Erythroblast (primary cell): ENCODE measurements at places on chromosomes 16 and 17.

GRCh38 chr17:27296428-27296979 lies 2.6 kb downstream of the WSB1 start:
- DNase-seq, result peak; percentile 32

DNA sequence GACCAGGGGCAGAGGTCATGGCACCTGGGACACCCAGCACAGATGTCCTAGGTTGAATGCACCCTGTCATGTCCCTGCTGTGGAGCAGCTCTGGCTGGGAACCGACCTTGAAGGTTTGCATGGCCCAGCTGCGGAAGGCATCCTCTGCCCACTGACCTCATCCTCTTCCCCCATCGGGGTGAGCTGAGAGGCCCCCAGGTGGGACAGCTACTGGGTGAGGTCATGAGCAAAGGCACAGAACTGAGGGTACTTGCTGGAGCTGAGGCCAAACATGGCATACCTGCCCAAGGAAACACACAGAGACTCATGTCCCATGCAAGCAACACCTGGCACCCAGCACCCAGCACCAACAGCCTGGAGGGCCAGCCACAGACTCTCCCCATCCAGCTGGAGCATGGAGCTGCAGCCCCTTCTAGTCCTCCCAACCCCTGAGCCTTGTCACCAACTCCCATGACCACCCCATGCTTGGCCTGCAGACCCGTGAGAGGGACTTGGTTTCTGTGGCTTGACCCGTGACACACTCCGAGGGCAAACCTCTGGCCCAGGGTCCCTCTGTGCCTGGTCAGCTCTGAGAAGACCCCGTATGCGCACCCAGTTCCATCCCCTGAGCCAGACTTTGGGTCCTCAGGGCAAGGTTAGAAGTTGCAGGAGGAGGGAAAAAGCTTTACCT lies 33.1 kb downstream of the LGALS9 start:
- DNase-seq, result no peak

GRCh38 chr16:59044616-59045015 lies 310.5 kb upstream of the GOT2 start:
- DNase-seq, result no peak

DNA sequence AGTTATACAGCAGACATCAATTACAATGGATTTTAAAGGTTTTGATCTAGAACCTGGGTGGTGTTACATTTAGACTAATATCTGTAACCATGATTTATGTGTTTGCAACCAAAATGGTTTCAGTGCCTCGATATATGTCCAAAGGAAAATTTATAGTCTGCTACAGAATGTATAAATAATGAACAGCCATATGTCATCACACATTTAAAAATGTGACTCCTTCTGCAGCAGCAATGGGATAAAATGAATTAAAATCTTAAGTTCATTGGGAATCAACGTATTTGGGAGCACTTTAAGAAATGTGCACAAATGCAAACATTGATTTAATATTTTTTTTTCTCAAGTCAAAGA lies 610.2 kb downstream of the TMEM114 start:
- no peak for DNase-seq

GRCh38 chr17:51904379-51904778 lies 254.1 kb downstream of the CA10 start:
- DNase-seq, result no peak

- peak; percentile 20 for DNase-seq
Observed at GRCh38 chr16:16861546-16861945, 482.6 kb downstream of the NPIPA7 start.

DNA sequence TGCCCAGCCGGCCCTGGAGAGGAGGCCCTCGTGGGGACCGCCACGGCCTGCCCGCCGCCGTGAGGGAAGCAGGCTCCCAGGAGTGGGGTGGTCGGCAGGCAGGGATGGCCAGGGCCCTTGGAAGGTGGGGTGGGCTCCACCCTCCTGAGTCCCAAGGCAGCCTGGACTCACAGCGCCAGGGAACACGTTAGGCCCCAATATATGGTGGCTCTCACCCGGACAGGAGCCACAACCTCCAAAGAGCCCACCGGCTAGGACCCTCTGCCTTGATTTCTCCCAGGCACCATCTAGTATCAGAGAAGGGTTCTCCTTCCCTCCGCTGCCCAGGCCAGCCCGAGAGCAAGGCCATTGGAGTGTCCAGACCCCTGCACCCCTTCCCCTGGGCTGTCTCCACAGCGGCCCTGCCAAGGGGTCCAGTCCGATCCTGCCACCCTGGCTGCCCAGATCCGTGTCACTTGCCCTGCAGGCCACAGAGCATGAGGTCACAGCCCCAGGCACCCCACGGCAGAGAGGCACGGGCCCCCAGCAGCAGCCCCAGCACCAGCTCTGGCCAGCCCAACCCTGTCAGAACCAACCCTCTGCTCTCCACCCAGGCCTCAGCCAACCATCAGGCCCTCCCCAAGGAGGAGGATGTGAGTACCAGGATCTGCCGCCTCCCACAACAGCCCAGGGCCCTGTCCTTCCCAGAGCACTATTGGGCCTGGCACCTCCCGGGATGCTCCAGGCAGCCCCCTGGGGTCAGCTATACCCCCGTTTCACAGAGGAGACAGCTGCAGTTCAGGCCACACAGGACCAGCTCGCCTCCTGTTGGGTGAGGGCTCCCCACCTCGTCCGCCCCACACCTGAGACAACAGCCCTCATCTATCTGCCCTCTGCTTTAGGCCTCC lies 1.1 kb upstream of the AXIN1 start:
- DNase-seq, result no peak

GRCh38 chr17:31497994-31498826 lies 106.7 kb downstream of the RAB11FIP4 start:
- no peak for DNase-seq

DNA sequence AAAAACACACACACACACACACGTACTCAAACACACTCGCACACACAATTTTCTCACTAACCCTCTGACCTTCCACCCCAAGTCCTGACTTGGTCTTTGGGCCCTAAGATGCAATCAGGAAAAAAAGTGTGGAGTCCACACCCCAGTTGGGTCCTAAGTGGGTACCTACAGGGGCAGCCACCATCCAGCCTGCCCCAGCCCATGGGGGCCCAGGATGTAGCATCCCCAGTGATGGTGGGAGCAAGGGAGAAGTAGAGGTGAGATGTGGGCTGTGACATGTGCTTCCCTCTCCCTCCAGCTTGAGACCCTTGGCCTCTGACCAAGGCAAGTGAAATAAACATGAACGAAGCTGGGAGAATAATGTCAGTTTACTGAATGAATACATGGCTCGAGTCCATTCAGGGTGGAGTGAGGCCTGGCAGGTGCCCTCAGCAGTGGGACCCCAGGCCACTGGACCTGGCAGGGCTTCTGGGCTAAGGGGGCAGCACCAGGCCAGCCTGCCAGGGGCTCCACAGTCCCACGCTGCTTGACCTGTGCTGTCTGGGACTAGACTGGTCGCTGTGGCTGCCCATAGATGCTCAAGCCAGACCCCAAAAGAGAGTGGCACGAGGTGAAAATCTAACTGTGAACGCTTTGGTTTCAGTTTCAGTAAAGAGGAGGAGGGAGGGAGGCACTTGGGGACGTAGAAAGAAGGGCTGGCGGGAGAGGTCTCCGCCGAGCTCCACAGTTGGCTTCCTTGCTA lies 73.7 kb downstream of the MRC2 start:
- no peak for DNase-seq

- DNase-seq, result peak; percentile 59
Observed at GRCh38 chr17:64974750-64975317, 55.6 kb upstream of the LRRC37A3 start.
